ENCODE measurements at places on chromosomes 3 and 15. TPM values are rescaled to one million over a fixed set of nuclear protein-coding genes. Genes with fewer than 3 reads are reported as not detected.

DNA sequence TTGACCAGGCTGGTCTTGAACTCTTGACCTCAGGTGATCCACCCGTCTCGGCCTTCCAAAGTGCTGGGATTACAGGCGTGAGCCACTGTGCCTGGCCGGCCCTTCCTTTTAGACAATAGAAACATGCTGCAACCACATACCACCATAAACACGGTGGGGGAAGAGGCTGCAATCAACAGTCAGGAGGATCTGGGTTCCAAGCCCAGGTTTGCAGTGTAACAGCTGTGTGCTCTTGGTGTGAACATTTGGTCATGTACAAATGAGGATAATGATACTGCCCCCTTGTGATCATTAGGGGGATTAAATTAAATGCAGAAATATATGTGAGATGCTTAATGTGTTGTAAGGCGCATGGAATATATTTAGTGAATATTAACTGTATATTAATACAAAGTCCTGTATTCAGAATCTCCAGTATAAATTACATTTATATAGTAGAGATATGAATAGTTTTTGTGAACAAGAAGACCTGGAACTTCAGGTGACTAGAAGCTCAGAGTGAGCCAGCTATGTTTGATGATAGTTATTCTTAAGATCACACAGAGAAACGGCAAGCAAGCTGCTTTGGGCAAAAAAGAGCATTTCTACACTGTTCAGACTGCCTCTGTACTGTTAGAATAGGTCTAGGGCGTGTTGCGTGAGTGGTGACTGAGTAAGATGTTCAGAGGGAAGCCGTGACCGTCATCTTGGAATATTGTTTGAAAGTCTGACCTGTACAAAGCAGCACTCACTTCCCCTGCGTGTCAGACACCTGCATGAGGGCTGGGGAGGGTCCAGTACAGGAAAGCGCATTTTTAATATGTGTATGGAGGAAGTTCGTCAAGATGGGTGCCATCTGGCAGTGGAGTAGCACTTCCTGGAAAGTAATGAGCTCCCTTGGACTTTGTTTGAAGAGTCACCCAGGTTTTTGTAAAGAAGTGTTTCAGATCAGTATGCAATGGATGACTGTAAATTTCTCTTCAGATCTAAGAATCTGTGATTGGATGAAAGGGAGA lies 125.8 kb downstream of the PGPEP1L start:
- no peak for DNase-seq

DNA sequence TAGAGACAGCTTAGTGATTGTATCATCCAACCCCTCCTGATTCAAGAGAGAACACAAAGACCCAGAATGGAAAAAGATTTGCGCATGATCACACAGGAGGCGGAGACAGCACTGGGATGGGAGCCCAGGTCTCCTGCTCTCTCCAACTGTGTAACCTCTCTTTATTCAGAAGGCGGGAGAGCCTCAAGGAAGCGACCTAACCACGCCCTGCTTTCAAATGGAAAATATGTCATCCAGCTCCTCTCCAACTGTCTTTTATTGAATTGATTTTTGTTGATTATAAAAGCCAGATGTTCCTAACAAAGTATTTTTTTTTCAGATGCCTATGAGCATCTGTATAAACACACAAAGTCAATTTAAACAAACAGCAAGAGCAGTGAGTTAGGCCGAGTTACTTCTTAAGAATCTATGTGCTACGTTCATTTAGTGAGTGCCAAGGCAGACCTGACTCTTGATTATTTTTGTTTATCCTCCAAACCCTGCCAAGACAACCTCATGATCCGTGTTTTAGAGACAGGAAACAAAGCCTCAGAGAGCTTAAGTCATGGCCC lies 74.5 kb downstream of the BFSP2 start:
- DNase-seq: peak; percentile 79

GRCh38 chr3:61141697-61142096 lies 109.6 kb downstream of the FHIT start:
- no peak for DNase-seq

GRCh38 chr15:45425135-45425534 lies 46.8 kb upstream of the GATM start:
- DNase-seq: no peak

GRCh38 chr3:120286465-120286864 lies 1.4 kb upstream of the GPR156 start:
- DNase-seq: no peak

DNA sequence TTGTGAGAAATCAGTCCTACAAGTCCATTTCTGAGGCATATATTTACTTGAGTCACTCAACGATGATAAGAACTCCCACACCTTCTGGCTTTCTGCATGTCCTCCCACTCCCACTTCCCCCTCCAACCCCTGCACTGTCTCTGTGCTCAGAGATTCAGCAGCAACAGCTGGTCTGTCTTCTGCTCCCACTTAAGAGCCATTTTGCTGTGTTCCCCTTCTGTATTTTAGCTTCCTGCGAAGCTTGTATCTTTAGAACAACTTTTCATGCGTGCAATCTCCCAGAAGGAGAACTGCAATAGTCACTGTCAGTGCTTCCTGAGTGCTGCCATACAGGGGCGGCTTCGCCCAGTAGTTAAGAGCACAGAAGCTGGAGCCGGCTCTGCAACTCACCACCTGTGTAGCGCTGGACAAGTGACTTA lies 90.0 kb upstream of the SPATA12 start:
- no peak for DNase-seq

Gene WDR72
- not detected for total RNA-seq

Gene LDHAL6B
- not detected for total RNA-seq

All from Right ventricle myocardium inferior (tissue), 1 donor.